Activated T-cell treated with anti-CD3 and anti-CD28 coated beads, Interleukin-2, amount 50 U/mL, for 1 hour (primary cell): ENCODE measurements at places on chromosomes 12 and 14.

GRCh38 chr12:14665354-14666348 lies 30.7 kb downstream of the GUCY2C start:
- DNase-seq: no peak

DNA sequence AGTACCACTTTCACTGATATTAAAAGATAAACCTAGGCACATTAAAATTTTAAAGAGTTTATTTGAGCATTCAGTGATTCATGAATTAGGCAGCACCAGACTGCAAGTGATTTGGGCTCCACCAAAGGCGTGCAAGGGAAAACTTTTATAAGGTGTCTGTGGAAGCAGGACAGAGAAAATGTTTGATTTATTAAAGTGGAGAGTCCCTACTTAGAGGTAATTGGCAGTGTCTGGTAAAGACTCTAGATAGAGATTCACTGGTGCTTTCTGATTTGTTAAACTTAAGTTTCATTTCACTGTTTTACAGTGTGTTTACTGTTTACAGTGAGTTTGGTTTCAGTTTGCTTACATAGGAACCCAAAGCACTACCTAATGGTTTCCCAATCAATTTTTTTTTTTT lies 72.8 kb downstream of the ANKS1B start:
- DNase-seq: no peak

DNA sequence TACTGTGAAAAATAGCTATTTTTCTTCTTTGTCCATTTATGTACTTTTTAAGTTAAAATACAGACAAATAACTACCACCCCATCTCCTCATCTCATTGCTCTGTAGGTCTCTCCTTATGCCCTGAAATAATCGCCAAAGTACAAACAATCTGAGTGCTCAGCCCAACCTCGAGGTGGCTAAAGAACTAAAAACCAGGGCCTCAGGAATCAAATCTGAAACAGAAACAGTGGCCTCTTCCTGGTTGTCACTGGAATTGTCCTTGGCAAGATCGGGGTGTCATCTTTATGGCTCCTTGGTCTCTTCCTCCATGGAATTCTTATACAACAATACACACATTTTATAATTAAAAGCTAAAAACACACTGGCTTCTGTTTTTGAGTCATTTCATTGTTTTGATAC lies 182.4 kb downstream of the ASCL1 start:
- DNase-seq: no peak

GRCh38 chr14:50846226-50846880 lies 15.4 kb upstream of the NIN start:
- no peak for DNase-seq

GRCh38 chr14:42602336-42602845 lies 995.7 kb downstream of the LRFN5 start:
- no peak for DNase-seq

DNA sequence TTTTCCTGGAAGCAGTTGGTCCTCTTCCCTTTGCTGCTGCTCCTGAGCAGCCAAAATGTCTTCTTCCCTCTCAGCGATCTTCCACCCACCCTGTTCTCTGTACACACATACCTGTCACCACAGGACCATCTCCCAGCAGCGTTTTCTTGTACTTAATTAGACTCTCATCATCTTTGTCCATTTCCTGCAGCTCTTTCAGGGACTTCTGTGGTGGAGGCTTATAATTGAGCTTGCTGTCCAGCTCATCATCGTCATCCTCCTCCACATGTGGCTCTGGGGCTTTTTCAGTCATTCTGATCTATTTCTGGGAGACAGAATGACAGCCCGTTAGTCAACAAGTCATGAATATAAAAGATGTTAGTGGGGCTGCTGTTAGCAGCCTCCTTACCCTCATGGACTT lies 11.0 kb downstream of the ARHGDIB start:
- no peak for DNase-seq

- no peak for DNase-seq
Observed at GRCh38 chr12:41288142-41288811, 100.2 kb downstream of the PDZRN4 start.

GRCh38 chr14:58769011-58769643 lies 131.4 kb downstream of the DACT1 start:
- no peak for DNase-seq

DNA sequence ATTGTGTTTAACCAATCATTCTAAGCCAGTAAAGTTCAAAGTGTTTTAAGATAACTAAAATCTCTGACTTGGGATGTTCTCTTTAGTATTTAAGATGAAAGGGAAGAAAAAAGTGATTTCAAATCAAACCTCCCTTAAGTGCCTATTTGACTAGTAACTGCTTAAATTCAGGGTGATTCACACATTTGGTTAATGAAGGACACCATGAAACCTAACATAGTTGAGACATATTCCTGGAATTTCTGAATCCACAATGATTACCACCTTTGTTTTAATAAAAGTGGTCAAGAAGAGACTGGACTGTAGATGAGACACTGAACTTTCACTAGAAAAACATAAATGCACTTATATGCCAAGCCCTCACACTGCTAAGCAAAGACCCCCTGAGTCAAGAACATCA lies 138.7 kb downstream of the MED13L start:
- DNase-seq: no peak

GRCh38 chr12:1510056-1510812 lies 84.1 kb downstream of the FBXL14 start:
- DNase-seq: no peak

DNA sequence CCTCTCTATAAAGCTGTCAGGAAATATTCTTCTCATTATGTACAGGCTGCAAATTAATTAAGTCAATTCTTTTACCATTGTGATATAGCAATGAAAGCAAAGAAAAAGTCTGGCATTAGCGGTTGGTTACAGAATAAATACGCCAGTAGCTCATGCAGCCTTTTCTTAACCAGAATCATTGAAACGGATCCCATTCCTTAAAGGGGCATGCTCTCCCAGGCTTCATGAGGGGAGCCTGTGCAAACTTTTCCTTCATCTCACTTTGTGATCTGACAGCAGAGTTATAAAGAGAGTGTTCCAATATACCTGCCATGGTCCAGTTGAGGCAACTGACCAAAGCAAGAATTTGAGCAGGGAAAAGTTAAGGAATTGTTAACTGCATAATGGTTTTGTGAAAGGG lies 337.7 kb downstream of the EMP1 start:
- DNase-seq: no peak

GRCh38 chr14:100416921-100417860 lies 94.1 kb downstream of the SLC25A47 start:
- DNase-seq: no peak

DNA sequence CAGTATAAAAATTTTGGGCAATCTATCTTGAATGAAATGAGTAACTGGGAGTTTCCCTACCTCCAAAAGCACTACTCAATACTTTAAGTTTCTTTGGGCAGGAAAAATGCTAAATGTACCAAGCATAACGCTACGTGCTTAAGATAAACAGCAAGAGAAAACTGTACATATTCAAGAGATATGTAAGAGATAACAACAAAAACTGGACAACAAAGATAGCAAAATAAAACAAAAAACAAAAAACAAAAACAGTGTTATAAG lies 20.0 kb downstream of the PTGES3 start:
- no peak for DNase-seq

DNA sequence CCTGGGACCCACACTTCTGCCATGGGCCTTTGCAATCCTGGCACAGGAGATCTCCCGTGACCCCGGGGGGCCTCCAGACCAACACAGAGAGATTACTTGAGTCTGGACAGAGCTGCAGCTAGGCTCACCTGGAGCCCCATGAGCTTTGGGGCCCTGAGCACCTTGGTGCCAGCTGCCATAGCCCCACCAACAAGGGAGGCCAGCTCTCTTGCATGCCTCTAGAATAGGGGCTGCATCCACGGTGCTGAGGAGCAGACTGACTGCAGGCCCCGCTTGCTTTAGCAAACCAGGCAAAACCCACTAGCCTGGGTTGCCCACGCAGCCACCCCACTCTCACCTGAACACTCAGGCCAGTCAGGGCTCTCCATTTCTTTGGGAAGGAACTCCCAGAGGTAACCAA lies 3.7 kb upstream of the OR4N2 start:
- no peak for DNase-seq

DNA sequence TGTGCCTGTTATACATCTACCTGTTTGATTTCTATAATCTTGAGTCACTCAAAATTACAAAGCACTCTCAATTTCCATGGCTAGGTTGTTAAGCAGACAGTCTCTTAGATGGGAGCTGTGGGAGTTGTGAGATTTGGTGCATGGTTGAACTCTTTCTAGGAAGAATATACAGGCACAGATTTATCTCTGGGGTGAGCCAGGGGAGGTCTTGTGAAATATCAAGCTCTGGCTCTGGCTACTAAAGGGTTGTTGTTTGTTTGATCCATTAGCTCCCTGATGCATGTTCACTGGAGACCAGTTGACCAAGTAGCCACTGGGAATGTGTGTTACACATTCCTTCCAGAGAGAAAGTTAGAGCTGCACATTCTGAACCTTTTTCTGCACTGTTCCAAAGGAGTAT lies 117.2 kb upstream of the HMGA2 start:
- DNase-seq: no peak

GRCh38 chr12:66074561-66074960 lies 56.0 kb downstream of the LLPH start:
- no peak for DNase-seq

DNA sequence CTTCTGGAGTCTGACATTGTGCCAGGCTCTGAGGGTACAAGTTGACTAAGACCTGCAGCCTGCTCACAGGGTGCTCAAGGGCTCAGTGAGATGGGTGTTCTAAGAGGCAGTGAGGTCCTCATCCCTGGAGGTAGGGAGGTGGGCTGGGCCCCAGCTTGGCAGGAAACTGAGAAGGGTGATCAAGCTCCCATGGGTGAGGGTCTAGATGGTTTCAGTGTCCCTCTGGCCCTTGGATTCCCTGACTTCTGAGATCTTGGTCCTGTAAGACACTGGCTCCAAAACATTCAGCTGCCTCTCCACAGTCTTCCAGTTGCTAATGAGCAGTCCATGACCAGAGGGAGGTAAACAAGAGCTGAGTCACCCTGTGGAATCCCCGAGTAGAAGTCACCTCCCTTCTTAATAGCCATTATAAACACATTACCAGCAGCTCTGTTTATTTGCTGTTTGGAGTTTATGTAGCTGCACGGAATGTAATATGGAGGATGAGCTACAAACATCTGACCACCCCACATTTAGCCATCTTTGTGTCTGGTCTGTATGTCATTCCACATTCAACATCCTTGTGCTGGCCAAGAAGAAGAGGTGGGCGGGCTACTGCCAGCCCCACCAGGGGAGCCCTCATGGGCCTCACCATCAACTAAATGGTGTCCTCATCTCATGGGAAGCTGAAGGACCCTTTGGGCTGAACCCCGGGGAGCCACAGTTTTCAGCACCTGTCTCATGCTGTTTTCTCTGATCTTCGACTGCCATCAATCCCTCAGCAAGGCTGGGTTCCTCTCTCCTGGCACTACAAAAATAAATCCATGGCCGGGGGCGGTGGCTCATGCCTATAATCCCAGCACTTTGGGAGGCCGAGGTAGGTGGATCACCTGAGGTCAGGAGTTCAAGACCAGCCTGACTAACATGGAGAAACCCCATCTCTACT lies 37.2 kb upstream of the BDKRB2 start:
- no peak for DNase-seq

GRCh38 chr14:54309615-54310014 lies 87.2 kb upstream of the CDKN3 start:
- no peak for DNase-seq

DNA sequence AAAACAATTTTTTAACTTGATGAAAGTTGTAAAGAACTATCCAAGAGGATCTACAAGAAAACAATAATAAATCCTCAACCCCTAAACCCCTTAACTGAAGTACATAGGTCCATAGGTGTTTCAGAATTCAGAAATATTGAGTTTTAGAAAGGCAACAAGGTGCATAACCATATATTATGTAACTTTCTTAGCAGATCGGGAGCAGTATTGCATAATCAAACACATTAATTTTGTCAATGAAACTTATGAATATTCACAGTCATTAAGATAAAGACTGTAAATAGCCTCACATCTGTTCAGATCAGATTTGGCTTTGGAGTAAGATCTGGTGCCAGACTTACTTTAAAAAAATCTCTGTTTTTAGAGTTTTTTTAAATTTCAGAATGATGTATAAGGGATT lies 647.1 kb upstream of the FLRT2 start:
- no peak for DNase-seq

GRCh38 chr12:69415471-69416275 lies 54.5 kb upstream of the FRS2 start:
- DNase-seq: no peak

DNA sequence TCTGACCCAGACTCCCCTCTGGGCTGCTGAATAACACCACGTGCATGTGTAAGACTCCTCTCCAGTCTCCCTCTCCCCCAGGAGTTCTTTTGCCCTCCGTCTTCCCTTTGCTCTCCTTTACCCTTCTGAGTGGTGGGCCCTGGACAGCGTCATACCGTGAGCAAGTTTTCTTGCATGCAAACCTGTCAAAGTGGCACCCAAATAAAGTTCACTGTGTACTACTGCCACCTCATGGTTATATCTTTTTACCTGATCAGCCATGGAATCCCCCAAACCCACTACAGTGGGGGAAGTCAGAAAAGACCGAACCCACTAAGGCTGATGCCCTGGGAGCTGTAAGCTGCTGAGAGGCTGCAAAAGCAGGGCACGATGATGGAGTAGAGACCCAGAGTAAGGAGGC lies 131.1 kb upstream of the VRK1 start:
- no peak for DNase-seq

GRCh38 chr12:14418451-14418890 lies 53.0 kb downstream of the ATF7IP start:
- DNase-seq: no peak

DNA sequence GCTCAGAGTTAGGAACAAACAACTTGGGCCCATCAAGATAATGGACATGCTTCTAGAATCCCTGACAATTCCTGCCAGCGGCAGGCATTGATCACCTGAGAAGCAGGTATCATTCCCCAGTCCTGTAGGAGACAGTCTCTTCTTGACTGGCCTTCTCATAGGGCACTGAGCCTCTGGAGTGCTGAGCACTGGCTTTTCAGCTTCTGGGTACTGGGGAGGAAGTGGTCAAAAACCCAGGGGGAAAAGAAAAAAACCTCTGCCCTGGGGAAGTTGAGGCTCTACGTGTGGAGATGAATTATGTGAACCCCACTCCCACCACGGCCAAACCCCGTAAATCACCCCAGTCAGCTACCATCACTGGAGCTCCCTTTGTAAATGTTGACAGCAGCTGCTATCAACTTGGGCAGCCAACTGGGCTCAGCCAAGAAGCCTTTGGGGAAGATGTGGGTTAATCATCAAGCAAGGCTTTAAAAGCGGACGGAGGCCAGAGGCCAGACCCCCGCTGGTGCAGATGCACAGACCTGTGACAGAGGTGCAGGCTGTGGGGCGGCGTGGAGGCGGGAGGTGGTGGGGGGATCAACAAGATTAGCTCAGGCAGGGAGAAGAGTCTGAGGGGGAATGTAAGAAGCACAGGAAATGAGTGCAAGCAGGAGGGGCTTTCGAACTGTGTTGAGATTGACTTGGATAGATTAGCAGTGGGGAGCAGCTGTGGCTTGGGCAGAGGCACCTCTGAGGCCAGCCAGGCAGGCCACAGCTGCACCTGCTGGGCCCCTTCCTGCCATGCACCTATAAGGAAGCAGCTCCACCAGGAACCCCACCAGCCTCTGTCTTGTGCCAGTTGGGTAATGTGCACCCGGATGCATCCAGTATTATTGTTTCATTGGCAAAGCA lies 105.4 kb upstream of the HIF1A start:
- no peak for DNase-seq
